Tracheal epithelial cell (primary cell): ENCODE measurements at places on chromosomes 11 and 22. TPM values are rescaled to one million over a fixed set of nuclear protein-coding genes. Genes with fewer than 3 reads are reported as not detected.

HEPHL1 gene
- total RNA-seq, result 0.21 and 2.2 TPM in 2 replicates

OR9G1 gene
- under 0.01 TPM in 1 of 2 replicates, not detected in the other for total RNA-seq

OTOG gene
- under 0.01 TPM in 1 of 2 replicates, not detected in the other for total RNA-seq

KCNJ4 gene
- total RNA-seq, result not detected in 2 replicates

SPA17 gene
- total RNA-seq, result 2.1 and 8.7 TPM in 2 replicates

TSPAN18 gene
- total RNA-seq, result 0.72 TPM in 1 of 2 replicates, not detected in the other

TPH1 gene
- total RNA-seq, result under 0.01 TPM in 2 replicates

EMID1 gene
- total RNA-seq, result 0.96 TPM in 1 of 2 replicates, not detected in the other

SLC7A4 gene
- 0.43 and 2.4 TPM in 2 replicates for total RNA-seq

MB gene
- total RNA-seq, result not detected in 2 replicates

MGAT3 gene
- total RNA-seq, result under 0.01 TPM in 2 replicates

ELMOD1 gene
- under 0.01 TPM in 1 of 2 replicates, not detected in the other for total RNA-seq

GLB1L2 gene
- total RNA-seq, result 2.6 and 4.3 TPM in 2 replicates

ZNF280B gene
- total RNA-seq, result 0.21 and 0.24 TPM in 2 replicates

MS4A3 gene
- not detected in 2 replicates for total RNA-seq

PNPLA5 gene
- not detected in 2 replicates for total RNA-seq

NXPE2 gene
- not detected in 2 replicates for total RNA-seq

DENND6B gene
- total RNA-seq, result 0.96 and 1.7 TPM in 2 replicates

PDE3B gene
- under 0.01 and 0.85 TPM in 2 replicates for total RNA-seq

TRIM51 gene
- total RNA-seq, result not detected in 2 replicates

RAB36 gene
- 0.64 and 2.7 TPM in 2 replicates for total RNA-seq

OR4D5 gene
- total RNA-seq, result not detected in 2 replicates

SCGB1C1 gene
- not detected in 2 replicates for total RNA-seq

GTF2H1 gene
- total RNA-seq, result 80.2 and 89.1 TPM in 2 replicates

MFNG gene
- total RNA-seq, result 0.43 and 2.2 TPM in 2 replicates

OR52E8 gene
- not detected in 2 replicates for total RNA-seq

SLC29A2 gene
- 2.2 and 3.2 TPM in 2 replicates for total RNA-seq

INS gene
- total RNA-seq, result not detected in 2 replicates

THY1 gene
- 0.21 and 2.4 TPM in 2 replicates for total RNA-seq

POLD3 gene
- total RNA-seq, result 5.3 and 6.4 TPM in 2 replicates

PATE2 gene
- total RNA-seq, result not detected in 2 replicates

BIRC2 gene
- total RNA-seq, result 74.2 and 75.2 TPM in 2 replicates

SLC35F2 gene
- total RNA-seq, result 58.8 and 67.2 TPM in 2 replicates

LRRC75B gene
- 6.4 and 9.6 TPM in 2 replicates for total RNA-seq

OR52I1 gene
- not detected in 2 replicates for total RNA-seq

C11orf21 gene
- total RNA-seq, result not detected in 2 replicates

IGSF9B gene
- total RNA-seq, result under 0.01 and 0.43 TPM in 2 replicates

C22orf23 gene
- total RNA-seq, result under 0.01 TPM in 1 of 2 replicates, not detected in the other

NEFH gene
- 0.21 and 0.72 TPM in 2 replicates for total RNA-seq

OR2D3 gene
- total RNA-seq, result not detected in 2 replicates

C11orf16 gene
- not detected in 2 replicates for total RNA-seq

ATG16L2 gene
- 2.8 and 10.8 TPM in 2 replicates for total RNA-seq

OR6A2 gene
- under 0.01 TPM in 2 replicates for total RNA-seq

RPL27A gene
- total RNA-seq, result 1,069 and 1,601 TPM in 2 replicates

DDI1 gene
- not detected in 2 replicates for total RNA-seq
